Forelimb muscle (tissue), 1 donor: ENCODE measurements at places on chromosomes 2 and 18. TPM values are rescaled to one million over a fixed set of nuclear protein-coding genes. Genes with fewer than 3 reads are reported as not detected.
A peak's percentile ranks its signal among the peaks of the same experiment; 100 is the strongest.

MAPK4 gene
- 10.9 TPM for polyA plus RNA-seq

LRRC30 gene
- polyA plus RNA-seq: 4.2 TPM

ST3GAL5 gene
- 32.8 TPM for polyA plus RNA-seq

TUBA4A gene
- 139 TPM for polyA plus RNA-seq

KCNIP3 gene
- polyA plus RNA-seq: 7.9 TPM

CASP8 gene
- 6.6 TPM for polyA plus RNA-seq

C2orf80 gene
- not detected for polyA plus RNA-seq

RAB17 gene
- 4.1 TPM for polyA plus RNA-seq

INHBB gene
- polyA plus RNA-seq: 0.89 TPM

LRATD1 gene
- polyA plus RNA-seq: 10.0 TPM

GDF7 gene
- polyA plus RNA-seq: 0.66 TPM

DHRS9 gene
- polyA plus RNA-seq: 0.34 TPM

PFN4 gene
- polyA plus RNA-seq: 0.94 TPM

UGT1A4 gene
- not detected for polyA plus RNA-seq

- DNase-seq: no peak
Measured at GRCh38 chr2:11096591-11096990, 58.7 kb upstream of the SLC66A3 start.

DNA sequence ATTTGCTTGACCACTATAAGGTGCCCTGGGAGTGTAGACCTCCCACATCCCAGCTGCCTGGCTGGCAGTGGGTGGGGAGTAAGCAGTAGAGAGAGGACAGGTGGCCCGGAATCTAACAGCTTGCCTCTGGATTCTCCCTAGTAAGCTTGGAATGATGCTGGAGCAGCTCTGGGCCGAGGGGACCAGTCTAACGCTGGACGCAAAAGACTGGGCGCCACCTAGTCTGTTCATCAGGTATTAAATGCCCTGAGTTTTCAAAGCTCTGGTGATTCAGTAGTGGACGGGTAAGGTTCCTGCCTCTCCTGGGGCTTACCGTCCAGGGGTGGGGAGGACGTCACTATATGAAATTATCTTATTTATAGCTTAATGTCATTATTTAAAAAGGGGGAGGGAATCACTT lies 648 bp upstream of the LYPD6B start:
- DNase-seq: no peak

- DNase-seq: no peak
Measured at GRCh38 chr2:37985333-37985732, 60.2 kb downstream of the RMDN2 start.

GRCh38 chr18:21451851-21452250 lies 148.7 kb downstream of the ESCO1 start:
- no peak for DNase-seq

DNA sequence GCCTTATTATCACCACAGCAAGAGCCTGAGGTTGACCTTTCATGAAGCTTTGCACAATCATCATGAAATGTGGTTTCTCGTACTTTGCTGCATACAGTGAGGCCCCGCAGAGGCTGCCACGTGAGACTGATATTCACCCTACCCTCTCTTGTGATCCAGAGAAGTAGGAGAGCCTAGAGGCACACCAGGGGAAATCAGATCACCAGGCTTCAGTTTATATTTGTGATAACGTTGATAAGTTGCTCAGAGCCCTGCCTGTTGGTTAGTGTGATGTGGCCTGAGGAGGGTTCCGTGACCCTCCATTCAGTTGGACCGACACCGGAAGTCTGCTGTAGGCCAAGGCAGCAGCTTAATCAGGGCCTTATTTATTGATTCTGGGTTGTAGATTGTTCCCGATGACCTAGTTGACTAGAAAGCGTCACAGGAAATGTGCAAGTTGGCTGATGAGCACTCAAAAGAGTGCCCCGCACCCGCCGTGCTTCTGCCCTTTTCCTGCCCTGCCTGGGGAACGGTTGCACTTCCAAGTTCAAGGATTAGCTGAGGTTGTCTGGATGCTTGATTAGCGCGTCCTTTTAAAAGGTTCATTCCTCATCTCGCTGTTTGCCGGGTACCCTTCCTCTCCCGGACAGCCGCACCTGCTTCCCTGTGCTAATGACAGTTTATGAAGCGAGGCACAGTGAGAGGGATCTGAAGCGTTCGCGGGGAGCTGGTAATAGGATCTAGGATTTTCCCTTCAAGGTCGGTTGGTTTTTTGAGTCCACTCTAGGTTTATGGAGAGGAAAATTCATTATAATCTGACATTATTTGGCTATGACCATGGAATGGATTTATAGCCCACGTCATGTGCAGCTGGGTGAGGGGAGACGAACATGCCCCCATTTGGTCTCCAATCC lies 146.4 kb downstream of the SH3RF3 start:
- no peak for DNase-seq

- DNase-seq: no peak
Measured at GRCh38 chr2:196391149-196391479, 219.7 kb upstream of the STK17B start.

DNA sequence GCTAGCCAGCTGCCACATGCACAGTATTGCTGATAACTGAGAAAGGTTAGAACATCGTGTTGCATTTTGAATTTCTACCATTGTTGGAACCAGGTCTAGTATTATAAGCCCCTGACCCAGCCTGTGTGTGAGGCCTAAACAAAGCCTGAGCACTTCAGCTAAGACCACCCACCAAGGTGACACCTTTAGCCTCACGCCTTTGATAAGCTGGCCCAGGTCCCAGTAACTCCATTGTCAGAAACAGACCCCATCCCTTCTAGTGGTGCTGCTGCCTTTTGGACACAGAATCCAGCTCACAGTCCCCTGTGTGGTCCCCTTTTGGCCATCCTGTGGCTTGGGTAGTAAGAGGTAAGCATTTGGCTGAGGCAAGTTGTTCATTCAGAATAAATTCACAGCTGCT lies 1.6 kb downstream of the ELMOD3 start:
- DNase-seq: no peak

- no peak for DNase-seq
Measured at GRCh38 chr2:6749962-6750361, 115.7 kb downstream of the CMPK2 start.

GRCh38 chr2:26901326-26902183 lies 53.6 kb downstream of the DPYSL5 start:
- peak; percentile 22 for DNase-seq

GRCh38 chr2:162989507-162989906 lies 150.9 kb upstream of the KCNH7 start:
- no peak for DNase-seq

GRCh38 chr18:74715306-74715705 lies 117.6 kb downstream of the ZNF407 start:
- no peak for DNase-seq

DNA sequence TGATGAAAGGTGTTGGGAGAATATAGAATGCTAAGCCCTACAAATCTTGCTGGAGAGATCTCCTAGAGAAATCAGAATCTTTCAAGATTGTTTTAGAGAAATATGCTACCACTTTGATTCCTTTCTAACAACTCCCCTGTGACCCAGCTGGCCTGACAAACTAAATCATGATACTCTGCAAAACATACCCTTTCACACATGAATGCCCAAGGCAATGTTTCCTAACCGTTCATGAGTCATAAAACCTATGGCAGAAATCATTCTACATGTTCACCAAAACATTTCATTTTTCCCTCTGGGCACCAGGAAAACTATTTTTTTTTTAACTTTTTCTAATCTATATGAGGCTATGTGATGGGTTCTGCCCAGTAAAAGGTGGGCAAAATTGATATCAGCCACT lies 77.8 kb upstream of the SETBP1 start:
- DNase-seq: no peak

- DNase-seq: no peak
Measured at GRCh38 chr2:104685591-104685990, 168.3 kb upstream of the POU3F3 start.

GRCh38 chr18:74257083-74257482 lies 34.7 kb downstream of the CYB5A start:
- DNase-seq: no peak

DNA sequence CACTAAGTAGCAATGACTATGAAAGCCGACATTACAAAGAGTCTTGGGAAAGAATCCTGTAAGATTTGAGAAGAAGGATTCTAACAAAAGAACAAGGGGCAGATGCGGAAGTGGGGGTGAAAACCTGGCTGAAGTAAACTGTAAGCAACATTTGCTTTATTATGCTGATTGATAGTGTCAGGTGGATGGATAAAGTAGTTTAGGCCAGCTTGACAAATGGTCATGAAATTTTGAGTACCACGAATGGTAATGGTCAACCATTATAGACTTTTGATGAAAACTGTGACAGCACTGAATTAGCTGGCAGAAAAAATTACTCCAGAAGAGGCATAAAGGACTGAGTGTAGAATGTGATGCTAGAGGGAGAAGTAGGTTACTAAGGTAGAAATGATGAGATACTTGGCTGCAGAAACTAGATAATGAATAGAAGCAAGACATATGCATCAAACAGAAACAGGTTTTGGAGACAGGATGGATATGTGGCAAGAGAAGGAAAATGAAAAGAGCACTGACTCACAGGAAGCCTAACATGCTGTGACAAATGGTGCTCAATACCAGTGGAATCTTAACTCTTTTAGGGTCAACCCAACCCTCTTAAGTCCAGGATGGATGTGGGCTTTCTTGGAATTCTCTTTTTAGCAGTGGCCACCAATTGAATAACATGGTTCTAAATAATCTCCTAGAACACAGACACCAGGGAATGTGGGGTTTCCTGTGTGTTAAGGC lies 6.8 kb downstream of the THUMPD2 start:
- no peak for DNase-seq

GRCh38 chr18:14093307-14093915 lies 38.8 kb downstream of the ZNF519 start:
- no peak for DNase-seq

DNA sequence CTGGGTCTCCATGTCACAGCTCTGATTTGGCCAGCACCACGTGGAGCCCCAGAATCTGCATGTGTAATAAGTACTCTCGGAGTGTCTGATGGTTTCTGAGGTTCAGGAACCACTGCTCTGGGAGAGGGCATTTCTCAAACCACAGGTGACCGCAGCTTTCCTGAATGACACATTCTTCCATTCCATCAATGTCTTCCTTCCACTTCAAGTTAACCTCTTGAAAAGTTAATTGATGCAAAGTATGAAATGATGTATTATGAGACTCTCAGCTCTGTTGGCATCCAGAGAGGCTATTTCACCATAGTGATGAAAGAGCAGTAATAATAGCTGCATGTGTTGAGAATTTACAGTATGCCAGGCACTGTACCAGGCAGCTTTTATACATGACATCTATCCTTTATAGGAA lies 61.3 kb upstream of the CRIM1 start:
- DNase-seq: no peak

- no peak for DNase-seq
Measured at GRCh38 chr2:54577944-54578647, 122.0 kb downstream of the SPTBN1 start.

GRCh38 chr2:172089005-172089504 lies 3.7 kb downstream of the DLX1 start:
- no peak for DNase-seq

- no peak for DNase-seq
Measured at GRCh38 chr2:157194844-157195243, 62.7 kb upstream of the GALNT5 start.

DNA sequence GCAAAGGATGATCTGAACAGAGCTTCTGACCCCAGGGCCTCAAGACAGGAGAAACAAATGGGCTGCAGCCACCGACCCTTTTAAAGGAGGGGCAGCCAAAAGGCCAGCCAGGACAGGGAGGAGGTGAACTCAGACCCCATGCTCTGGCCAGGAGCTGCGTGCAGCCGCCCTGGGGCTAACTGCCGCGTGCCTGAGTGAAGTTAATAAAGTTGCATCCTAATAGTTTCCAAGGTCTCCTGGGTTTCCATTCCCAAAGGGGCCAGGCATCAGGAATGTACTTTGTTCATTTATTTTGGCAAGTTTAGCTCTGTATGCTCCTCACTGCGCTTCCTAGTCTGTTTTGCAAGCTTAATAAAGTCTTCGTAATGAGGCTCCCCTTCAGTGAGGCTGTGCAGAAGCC lies 60.7 kb downstream of the EN1 start:
- no peak for DNase-seq

GRCh38 chr18:49869354-49869753 lies 56.0 kb upstream of the ACAA2 start:
- no peak for DNase-seq
